CD4-positive, CD25-positive, alpha-beta regulatory T cell (primary cell): ENCODE measurements at places on chromosomes 6 and 20.

DNA sequence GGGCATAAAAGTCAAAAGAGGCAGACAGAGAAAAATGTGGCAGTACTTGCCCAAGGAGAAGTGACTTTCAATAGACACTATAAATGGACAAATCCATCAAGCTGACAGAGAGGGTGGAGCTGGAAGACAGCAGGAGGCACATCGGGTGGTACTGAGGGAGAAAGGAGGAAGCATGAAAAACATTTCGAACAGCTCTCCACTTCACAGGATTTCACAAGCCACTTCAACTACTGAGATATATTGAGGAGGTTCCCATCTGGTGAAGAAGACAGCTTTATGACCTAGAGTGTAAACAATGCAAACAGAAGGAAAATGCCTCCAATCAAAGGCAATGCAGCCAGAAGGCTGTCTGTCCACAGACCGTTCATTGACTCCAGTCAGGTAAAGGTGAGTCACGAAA is 259.4 kb upstream of the ECI2 start:
- DNase-seq: no peak

- DNase-seq: no peak
These were observed 8.9 kb downstream of the SMLR1 start for GRCh38 chr6:130836055-130836640.

DNA sequence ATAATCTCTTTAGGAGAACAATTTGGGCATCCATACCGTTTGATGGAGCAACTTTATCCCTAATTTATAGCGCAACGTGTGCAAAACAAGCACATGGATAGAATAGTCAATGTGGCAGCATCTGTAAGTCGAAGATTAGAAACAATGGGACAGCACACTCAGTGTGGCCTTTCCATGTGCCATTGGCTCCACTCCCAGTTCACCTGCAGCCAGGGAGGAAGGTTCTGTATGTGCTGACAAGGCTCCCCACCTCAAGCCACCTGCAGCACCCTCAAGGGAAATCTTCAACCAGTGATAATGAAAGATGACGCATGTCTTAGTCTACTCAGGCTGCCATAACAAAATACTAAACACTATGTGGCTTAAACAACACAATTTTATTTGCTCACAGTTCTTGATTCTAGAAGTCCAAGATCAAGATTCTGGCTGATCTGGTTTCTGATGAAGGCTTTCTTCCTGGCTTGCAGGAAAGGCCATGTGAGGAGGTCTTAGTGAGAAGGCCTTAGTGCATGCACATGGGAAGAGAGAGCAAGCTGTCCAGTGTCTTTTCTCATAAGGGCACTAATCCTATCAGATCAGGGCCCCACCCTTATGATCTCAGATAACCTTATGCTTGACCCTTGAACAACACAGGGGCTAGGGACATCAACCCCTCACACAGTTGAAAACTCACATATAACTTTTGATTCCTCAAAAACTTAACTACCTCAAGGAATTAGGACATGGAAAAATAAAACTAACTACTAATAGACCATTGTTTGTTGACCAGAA is 34.9 kb upstream of the SHLD1 start:
- no peak for DNase-seq

GRCh38 chr20:48006036-48006833 is 221.0 kb upstream of the SULF2 start:
- no peak for DNase-seq

- no peak for DNase-seq
These were observed 18.5 kb downstream of the PACSIN1 start for GRCh38 chr6:34484391-34484790.

DNA sequence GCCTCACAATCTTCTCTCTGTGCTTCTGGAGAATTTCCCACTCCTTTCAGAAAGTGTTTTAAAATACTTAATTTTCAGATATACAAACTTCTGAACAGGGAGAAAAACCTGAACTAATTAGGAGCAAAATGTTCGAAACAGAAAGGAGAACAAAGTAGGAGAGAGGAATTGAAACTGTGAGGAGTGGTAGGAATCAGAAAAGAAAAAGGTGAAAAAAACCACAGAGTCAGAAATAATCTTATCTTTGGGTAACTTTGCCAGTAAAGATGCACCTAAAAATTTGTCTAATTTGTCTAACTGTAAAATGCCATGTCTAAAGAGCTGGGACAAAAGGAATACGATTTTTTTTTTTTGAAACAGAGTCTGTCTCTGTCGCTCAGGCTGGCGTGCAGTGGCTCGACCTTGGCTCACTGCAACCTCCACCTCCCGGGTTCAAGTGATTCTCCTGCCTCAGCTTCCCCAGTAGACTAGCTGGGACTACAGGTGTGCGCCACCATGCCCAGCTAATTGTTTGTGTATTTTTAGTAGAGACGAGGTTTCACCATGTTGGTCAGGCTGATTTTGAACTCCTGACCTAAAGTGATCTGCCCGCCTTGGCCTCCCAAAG is 4.7 kb upstream of the RIPOR2 start:
- DNase-seq: no peak

- DNase-seq: no peak
These were observed 5.0 kb upstream of the LPIN3 start for GRCh38 chr20:41335591-41335990.

- no peak for DNase-seq
These were observed 128.3 kb downstream of the MAP3K7 start for GRCh38 chr6:90458353-90459224.

GRCh38 chr20:63745961-63746731 is 6.6 kb downstream of the SLC2A4RG start:
- DNase-seq: no peak
